ENCODE measurements at places on chromosomes 11 and 22.

- DNase-seq: no peak
Observed at GRCh38 chr22:31938296-31938695, 6.0 kb upstream of the YWHAH start.

DNA sequence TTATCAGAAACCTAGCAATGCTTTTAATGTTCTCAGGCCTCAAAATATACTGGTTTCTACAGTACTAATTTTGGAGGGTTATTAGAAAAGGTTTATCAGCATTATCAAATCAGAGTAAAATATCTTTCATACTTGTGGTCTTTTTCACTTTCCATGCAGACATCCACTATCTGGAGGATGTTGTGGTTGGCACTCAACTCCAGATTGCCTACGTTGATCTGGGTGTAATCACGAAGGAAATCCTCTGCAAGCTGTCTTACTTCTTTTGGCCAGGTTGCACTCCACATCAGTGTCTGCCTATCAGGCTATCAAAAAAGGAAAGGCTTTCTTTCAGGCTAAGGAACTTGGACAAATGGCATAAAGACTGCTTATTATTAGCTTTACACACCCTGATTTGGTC, 11.6 kb downstream of the DDX17 start:
- no peak for DNase-seq

GRCh38 chr11:122307476-122308035, 191.5 kb upstream of the BLID start:
- no peak for DNase-seq

- DNase-seq: no peak
Observed at GRCh38 chr11:92969634-92970347, at the start of gene MTNR1B. Gene MTNR1B, plus strand, starts transcription at chr11:92969651. Its CDS starts 75 bp downstream, at chr11:92969726.

GRCh38 chr11:86161837-86162236, 82.7 kb upstream of the EED start:
- DNase-seq: no peak

Measured in OCI-M1 (cell line).